Stimulated activated CD8-positive, alpha-beta memory T cell treated with anti-CD3 and anti-CD28 coated beads, Interleukin-15, amount 100 ng/mL, for 4 hours (primary cell): ENCODE measurements at places on chromosomes 6 and 20.

DNA sequence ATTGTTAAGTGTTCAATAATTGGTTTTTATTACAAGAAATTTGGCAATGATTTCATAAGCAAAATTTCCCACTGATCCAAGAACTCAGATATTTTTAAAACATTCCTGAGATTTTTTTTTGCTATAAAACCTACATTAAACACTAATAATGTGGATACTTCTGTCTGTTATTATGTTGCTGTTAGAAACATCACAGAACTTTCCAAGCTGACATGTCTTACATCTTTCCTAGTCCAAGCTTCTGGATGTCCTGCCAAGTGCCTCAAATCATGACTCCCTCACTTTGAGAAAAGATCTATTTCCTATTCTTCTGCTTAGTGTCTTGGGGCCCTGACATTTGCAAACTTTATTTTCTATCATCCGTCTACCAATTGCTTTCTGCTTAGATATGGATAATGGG is 110.8 kb downstream of the RFPL4B start:
- DNase-seq, result no peak

DNA sequence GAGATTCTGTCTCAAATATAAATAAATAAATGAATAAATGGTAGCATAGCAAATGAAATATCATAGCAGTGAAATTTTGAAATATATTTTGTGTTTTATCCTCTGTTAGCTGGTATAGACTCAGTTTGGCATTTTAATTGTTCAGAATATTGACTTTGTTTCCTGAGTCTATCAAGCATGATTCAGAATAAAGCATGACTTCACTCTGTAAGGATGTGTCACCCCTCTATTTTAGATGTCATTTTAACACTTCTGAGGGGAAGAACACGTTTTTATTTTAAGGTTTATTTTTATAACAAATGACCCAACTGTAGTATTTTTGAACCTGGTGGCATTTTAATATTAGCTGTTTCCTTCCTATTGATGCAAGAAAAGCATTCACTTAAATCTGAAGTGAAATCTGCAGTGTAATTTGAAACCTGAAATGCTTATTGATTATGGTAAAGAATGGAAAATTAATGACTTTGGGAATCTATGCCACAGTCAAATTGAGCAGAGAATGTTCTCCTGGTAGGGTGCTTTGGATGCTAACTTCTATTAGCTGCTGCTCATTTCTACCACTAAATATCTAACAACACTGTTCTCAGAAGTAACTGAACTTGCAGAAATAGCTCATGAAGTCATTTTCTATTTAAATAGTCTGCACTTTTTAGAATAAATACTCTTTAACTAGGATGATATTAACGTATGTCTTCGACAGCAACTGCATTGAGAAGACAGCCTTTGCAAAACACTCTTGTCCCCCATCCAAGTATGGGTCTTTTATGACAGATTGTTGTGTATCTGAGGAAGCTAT is 114.2 kb downstream of the SOX4 start:
- DNase-seq, result no peak

DNA sequence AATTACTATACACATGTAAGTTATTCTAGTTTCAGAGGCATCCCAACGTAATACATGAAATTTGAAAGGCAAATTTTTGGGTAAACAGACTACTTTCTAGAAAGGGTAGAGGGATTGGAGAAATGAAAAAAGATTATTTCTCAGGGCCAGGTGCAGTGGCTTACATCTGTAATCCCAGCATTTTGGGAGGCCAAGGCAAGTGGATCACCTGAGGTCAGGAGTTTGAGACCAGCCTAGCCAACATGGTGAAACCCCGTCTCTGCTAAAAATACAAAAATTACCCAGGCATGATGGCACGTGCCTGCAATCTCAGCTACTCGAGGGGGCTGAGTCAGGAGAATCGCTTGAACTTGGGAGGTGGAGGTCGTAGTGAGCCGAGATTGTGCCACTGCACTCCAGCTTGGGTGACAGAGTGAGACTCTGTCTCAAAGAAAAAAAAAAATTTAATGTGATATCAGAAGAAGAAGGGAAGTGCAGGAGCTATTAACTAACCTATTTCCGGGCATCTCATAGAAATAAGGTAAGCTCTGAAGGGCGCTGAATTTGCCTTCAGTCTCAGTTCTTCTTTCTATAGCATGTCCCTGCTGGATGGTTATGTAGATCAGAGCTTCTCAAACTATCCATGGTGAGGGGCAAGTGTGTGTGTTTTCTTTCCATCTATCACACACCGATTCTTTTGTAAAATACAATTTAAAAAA is 100.3 kb upstream of the MTHFD1L start:
- DNase-seq, result no peak

DNA sequence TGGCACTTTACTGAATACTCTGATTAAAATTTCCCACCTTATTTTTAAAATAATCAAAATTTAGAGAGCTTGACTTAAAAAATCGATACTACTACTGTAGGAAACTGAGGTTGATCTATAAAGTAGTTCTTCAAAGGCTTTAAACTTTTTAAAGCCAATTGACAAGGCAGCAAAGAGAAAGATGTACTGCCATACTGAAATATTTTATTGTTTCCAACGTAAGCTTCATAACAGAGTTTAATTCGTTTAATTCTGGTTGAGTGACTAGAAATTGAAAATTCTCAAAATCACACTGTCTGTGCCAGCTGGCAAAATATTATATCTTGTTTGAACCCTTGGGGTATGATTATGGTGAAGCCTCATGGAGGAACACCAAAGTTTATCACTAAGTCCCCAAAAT is 207.6 kb downstream of the UNC5CL start:
- no peak for DNase-seq

- DNase-seq, result no peak
Measured at GRCh38 chr6:26360451-26361416, 4.3 kb upstream of the BTN3A2 start.

- DNase-seq, result peak; percentile 13
Measured at GRCh38 chr6:138509371-138509770, 10.1 kb upstream of the NHSL1 start.

GRCh38 chr6:95110767-95111166 is 466.6 kb upstream of the MANEA start:
- no peak for DNase-seq

DNA sequence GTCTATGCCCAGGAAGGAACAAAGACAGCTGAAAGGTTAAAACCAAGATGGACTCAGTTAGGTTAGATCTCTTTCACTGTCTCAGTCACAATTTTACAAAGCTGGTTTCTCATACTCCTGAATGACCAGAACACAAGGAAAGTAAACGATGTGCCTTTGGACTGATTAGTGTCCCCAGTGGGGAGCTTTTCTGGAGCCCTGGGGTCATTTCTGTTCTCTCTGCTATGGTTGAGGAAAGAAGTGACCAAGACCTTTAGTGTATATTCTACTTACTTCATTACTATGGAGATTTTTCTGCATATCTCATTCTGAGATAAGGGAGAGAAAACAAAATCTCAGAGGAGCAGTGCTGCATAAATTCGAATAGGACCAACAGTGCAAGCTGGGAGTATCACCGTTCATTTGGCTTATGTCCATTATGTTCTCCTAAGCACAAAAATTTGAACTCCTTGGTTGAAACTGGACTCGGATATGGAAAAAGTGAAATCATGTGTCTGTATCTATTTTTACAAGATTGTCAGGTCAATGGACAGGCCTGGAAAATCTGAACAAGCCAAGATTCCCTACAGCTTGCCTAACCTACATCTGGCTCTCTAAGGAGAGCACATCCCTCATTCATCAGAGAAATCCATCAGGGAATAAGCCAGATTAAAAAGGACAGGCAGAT is 34.4 kb upstream of the ENPP1 start:
- no peak for DNase-seq

GRCh38 chr6:117619178-117619577 is 16.9 kb upstream of the GOPC start:
- no peak for DNase-seq

DNA sequence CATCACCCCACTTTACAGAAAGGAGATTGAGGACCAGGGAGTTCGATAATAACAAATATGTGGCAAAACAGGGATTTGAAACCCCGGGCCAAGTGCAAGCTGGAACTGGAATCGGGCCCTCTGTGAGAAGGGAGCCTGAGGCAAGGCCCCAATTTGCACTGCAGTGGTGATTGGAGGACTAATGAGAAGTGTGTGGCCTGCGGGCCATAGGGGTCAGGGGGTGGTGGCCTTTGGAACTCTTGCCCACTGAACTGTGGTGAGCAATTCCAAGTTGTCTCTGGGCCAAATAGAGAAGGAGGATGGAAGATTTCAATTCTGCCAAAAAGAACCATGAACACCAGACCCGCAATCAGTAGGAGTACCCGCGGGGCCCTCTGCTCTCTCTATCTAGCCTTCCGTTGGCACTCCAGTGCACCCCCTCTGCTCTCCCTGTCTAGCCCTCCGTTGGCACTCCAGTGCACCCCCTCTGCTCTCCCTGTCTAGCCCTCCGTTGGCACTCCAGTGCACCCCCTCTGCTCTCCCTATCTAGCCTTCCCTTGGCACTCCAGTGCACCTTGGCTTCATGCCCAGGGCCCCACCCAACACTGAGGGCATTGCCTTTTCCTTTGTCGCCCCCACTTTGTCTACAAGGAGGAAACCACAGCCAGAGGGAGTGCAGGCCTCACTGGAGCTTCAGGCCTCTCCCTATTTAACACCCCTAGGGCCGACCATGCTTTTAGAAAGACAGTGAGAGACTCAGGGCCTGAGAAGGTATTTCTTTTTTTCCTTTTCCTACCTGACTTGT is 6.0 kb upstream of the PTPRA start:
- DNase-seq, result no peak

GRCh38 chr6:117740605-117741004 is 65.3 kb downstream of the NUS1 start:
- DNase-seq, result no peak

DNA sequence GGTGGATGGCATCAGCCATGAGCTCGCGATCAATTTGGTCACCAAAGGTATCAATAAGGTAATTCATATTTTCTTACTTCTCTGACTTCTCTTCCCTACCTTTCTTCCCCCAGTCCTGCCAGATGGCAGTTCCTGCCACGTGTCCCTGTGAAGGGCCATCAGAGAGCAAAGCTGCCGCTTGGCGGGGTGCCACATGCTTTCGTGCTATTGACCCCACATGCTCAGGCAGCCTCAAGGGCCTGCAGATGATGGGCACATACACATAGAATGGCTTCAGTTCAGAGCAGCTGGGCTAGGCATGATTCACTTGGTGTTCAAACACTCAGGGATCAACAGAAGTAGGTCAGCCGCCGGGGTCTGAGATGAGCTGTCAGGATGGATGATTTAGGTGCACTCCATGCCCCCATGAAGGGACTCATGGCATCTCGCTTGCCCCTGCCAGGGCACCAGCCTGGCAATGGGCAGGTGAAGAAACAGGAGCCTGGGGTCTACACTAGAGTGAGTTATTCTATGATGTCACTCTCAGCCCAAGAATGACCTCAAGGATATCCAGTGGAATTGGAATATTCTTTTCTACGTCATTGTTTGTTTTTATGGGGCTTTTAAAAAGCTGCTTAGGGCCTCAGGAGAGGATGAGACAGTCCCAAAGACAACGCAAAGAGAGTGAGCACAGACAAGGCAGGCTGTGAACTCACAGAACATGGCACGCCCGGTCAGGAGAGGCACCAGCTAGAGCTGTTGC is 25.5 kb downstream of the BANF2 start:
- no peak for DNase-seq

DNA sequence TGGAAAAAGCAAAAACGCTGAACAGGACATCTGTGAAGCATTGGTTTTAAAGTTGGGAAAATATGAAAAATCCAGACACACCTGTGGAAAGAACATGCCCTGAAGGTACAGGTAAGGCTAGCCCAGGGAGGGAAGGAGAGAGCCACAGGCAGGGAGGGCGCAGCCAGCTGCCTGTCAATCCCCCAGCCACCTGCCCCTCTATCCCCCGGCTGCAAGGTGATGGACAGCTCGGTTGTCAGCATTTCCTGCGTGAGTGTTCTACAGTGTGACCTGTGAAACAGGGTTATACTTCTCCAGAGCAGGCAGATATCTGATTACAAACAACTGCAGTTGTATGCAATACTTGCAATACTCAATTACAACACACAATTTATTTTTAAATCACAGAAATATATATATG is 358.1 kb downstream of the SMOC2 start:
- DNase-seq, result no peak

DNA sequence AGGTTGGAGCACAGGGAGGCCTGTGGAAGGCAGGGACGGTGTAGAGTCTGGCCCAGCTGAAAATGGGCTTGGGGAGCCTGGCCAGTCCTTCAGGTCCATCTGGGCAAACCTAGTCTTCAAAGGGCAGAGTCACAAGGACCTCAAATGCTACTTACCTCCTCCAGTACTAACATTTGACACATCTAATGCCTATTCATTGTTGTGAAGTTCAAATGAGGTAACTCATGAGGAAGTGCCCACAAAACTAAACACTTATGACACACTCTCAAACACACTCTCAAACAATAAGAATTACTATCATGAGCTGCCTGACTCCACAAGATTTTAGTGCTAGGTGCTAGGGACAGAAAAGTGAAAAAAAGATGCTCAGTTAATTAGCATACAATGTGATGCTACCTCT is 27.1 kb downstream of the DAAM2 start:
- no peak for DNase-seq

GRCh38 chr6:82017288-82017687 is 230.3 kb downstream of the IBTK start:
- no peak for DNase-seq
